Fibroblast of mammary gland (primary cell): ENCODE measurements at places on chromosomes 7 and 10.

DNA sequence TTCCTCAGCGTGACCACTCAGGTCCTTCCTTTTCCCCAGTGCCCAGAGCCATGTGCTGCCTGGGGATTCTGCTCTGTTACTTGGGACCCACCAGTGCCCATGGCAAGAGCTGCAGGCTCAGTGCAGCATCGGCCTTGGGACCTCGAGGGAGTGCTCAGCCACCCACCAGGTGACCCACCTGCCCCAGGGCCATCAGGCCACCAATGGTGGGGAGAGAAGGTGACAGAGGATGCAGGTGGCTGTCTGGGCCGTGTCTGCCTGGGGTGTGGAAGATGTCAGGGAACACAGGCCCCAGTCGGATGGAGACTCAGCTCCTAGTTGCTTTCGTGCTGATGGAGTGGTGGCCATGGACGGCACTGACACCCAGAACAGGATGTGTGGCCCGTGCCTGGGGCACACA is 104.7 kb upstream of the FAM20C start:
- no peak for DNase-seq

- no peak for DNase-seq
These were observed 77.5 kb upstream of the GDF10 start for GRCh38 chr10:47222461-47222860.

GRCh38 chr7:157440346-157441022 is 103.7 kb downstream of the DNAJB6 start:
- DNase-seq, result no peak

DNA sequence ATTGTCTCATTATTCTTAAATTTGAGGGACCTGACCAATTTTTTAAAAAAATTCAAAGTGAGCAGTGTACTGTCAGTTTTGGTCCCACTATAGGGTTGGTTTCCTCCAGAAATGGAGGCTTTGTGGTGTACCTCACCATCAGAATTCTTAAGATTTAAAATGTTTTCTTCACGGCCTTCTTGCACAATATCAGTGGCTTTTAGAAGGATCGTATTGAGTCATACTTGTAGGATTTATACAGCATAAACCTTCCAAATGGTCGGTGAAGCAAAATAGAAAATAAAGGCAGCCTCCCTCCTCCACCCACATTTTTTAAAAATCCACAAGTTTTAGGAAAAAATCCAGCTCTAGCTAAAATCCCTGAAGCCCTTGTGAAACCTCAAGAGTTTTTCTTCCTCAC is 126.4 kb downstream of the RNLS start:
- peak; percentile 81 for DNase-seq

- no peak for DNase-seq
These were observed 758.0 kb upstream of the LRRTM3 start for GRCh38 chr10:66167816-66168215.

DNA sequence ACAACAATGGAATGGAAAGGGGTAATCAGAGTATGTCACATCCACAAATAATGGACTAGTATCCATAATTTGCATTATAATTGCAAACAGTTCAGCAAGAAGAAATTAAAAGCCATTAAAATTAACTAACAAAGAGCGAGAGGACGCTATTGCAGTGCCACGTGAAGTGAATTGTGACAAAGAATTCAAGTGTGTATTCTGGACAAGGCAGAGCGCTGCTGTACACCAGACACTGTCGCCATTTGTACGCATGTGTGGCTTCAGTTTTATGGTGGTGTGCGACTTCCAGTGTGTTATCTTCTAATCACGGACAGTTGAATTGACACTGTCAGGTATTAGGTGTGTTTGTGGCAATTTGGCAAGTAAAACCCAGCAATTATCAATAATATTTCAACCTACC is 11.3 kb downstream of the CYP3A5 start:
- DNase-seq, result no peak

GRCh38 chr7:50712252-50713122 is 70.2 kb downstream of the GRB10 start:
- no peak for DNase-seq

- DNase-seq, result no peak
These were observed 423 bp downstream of the LSM5 start for GRCh38 chr7:32489788-32490126.

GRCh38 chr10:70355051-70356021 is 27.1 kb downstream of the LRRC20 start:
- DNase-seq, result no peak

DNA sequence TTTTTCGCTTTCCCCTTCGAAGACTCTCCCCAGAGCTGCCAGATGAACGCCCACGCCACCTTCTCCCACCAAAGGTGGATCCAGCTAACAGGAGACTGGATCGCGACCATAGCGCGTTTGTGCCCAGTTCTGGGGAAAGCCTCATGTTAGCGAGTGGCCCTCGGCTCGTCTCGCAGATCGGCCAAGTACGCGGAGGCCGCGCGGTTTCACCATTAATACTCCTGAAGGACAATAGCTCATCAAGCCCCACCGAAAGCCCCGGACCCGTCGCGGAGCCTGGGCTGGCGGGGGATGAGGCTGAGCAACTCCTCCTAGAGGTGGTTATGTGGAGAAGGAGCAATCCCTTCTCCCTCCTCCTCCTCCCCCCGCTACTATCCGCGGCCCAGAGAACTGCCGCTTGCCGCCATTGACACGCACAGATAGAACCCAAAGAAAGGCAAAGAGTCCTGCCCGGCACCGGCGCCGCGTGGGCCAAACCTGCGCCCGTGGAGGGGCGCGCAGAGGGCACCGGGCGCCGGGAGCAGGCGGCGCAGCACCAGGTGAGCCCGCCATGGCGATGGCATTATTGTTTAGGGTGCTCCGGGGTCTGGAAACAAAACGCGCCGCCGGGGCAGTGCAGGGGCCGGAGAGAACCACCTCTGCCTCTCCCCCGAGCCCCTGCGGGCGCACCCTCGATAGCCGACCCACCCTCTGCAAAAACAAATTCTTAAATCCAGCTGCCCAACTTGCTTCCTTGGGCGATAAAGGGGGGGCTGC is at the start of gene MACROH2A2:
MACROH2A2 (plus strand) TSS at position 385 of the 756 bp plus-strand sequence. CDS start 22,813 bp downstream, outside the sequence.
- peak; percentile 57 for DNase-seq

DNA sequence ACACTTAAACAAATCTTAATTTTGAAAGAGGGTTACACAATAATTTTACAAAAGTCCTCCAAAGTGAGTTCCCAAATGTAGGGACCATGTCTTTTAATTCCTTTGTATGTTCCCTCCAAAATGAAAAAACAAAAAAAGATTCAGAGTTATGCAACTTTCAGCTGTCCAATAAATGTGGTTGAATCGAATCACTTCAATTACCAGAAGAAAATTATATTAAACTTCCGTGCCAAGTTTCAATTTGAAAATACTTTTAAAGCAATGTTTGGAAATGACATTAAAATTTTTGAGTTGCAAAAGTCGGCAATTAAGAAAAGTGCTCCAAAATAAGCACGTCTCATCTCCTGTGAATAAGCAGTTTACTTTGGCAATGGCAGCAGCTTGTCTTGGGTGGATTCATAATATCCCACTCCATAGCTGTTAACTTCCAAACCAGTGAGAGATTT is 60.3 kb upstream of the C1GALT1 start:
- DNase-seq, result peak; percentile 71

- DNase-seq, result peak; percentile 24
These were observed 72.7 kb downstream of the STK17A start for GRCh38 chr7:43655584-43655983.

- DNase-seq, result no peak
These were observed 4.2 kb downstream of the SFTPD start for GRCh38 chr10:79944428-79945395.

DNA sequence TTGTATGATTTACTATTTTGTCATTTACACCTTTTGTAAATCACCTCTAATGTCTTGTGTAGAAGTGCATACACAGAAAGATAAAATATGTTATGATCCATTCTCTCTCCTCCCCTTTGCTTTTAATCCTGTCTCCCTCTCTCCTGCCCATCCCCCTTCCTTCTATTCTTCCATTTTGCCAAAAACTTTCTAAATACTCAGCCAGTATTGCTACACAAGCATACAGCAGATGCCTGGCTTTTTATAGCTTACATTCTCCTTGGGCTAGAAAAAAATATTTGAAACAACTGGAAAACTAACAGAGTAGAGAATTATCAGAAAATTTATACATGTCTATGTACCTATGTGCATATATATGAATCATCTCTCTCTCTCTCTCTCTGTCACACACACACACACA is 308.7 kb upstream of the BMPER start:
- peak; percentile 19 for DNase-seq

- DNase-seq, result no peak
These were observed 44.7 kb upstream of the AQP1 start for GRCh38 chr7:30866939-30867338.

GRCh38 chr7:996079-996872 is 13.3 kb downstream of the CYP2W1 start:
- no peak for DNase-seq

GRCh38 chr7:39948375-39948955 is 1.6 kb upstream of the CDK13 start:
- peak; percentile 7 for DNase-seq

DNA sequence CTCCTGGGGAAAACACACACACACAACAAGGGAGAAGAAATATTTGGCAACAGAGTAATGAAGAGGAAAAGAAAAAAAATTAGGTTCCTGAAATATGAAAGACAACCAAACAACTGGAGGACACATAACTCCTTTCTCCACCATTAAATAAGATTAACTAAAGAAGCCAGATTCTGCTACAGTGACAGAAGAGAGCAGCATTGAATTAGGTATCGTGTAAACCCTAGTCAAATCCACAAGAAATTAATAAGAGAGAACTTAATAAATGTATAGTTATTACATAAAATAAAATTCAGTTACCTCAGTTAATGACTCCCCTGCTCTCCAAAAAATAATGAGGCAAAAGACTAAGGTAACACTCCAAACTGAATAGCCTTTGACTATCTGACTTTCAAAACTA is 306.7 kb downstream of the CRPPA start:
- peak; percentile 75 for DNase-seq

- DNase-seq, result peak; percentile 11
These were observed 24.3 kb downstream of the SLC29A3 start for GRCh38 chr10:71343392-71343773.

DNA sequence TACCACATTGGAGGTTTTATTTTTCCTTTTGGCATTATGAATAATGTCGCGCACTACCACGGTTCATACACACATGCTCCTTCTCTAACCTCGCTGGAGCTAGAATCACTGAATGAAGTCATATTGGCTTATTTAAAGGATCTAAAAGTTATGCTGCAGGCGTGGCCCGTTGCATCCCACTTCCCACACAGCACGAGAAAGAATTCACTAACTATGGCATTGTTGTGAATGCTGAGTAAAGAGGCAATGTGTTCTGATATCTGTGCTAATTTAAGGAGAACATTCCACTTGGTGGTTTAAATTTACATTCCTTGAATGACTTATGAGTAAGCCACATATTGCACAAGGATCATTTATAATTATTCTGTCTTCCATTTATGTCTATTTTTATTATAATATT is 20.7 kb downstream of the TCERG1L start:
- DNase-seq, result no peak

- DNase-seq, result peak; percentile 94
These were observed 43.9 kb downstream of the GRK5 start for GRCh38 chr10:119251315-119251708.

DNA sequence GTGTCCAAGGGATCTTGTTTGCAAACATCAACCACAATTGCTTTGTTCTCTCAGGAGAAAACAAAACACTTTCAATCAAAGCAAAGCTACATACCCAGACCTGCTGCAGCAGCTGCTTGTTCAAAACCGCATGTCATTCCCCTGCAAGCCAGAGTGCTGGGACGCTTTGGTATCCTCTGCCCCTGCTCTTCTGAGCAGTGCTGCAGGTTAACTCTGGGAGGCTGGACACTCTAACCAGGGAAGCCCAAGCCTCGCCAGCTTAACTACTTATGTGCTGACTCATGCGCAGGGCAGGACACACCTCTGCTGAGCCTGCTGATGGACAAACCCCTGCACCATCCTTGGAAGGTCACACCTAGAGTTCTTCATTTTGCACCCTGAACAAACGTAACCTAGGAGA is 28.2 kb upstream of the ASAH2 start:
- DNase-seq, result no peak

DNA sequence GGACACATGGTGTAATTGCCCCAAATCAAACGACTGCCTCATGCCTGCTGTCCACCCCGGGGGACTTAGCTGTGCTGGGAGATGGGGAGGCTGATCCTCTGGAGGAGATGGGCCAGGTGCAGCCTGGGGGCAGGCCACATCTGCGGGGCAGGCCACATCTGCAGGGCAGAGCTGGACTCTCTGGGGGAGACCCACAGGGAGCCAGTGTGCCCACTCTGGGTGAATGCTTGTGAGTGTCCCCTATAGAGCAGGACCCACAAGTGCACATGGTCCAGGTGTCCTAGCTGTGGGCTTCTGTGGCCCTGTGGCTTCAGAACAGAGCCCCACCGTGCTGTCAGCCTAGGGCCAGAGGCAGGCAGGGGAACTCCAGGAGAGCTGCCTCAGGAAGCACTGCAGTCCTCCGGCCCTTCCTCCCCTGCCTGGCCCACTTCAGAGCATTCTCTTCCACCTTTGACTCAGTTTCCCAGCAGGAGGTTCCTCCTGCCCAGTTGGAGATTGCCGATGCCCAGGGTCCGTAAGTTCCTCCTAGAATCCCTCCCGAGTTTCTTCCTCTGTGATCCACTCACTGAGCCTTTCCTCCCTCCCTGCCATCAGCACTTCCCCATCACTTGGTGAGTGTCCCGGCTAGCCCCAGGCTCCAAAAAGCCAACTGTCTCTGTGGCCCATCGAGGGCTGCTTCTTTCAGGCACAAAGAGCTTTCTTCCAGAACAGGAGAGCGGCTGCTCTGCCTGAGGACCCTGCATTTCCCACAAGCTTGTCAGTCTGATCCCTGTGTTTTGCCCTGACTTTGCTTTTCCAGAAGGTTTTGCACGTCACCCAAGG is 50.3 kb downstream of the ADCYAP1R1 start:
- no peak for DNase-seq

DNA sequence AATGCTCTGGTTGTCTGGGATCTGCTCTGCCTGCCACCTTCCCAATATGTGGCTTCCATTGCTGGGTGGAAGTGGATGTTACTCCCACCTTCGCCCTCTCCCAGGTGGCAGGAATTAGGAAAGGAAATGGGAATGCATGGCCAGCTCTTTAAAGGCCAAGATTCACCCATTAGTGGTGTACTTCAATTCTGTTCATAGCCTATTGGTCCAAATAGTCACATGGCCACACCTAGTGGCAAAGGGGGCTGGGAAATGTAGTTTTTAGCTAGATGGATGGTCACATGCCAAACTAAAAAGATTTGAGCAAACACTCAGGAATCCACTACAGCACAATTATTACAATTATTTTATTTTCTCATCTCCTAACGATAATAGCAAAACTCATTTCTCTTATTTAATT is 135.1 kb downstream of the NPY start:
- DNase-seq, result peak; percentile 27
